NCI-H1930 (cell line): ENCODE measurements at places on chromosomes 7 and 10.

DNA sequence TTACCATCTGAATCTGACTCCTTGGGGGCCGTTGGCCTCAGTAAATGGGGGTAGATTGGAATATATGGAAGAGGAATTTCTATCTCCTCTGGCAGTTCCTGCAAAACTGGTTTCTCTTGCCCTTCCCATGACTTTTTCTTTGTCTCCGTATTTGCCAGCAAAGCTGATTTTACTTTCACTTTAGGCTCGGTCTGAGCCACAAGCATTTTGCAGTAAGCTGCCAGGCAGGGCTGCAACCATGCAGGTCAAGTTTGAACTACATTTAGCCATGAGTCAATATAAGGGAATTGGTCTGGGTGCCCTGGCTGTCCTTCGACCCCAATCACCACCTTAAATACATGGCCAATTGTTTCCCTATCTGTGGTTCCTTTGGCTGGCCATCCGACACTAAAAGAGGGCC lies 104.3 kb downstream of the TRIM24 start:
- DNase-seq, result no peak

DNA sequence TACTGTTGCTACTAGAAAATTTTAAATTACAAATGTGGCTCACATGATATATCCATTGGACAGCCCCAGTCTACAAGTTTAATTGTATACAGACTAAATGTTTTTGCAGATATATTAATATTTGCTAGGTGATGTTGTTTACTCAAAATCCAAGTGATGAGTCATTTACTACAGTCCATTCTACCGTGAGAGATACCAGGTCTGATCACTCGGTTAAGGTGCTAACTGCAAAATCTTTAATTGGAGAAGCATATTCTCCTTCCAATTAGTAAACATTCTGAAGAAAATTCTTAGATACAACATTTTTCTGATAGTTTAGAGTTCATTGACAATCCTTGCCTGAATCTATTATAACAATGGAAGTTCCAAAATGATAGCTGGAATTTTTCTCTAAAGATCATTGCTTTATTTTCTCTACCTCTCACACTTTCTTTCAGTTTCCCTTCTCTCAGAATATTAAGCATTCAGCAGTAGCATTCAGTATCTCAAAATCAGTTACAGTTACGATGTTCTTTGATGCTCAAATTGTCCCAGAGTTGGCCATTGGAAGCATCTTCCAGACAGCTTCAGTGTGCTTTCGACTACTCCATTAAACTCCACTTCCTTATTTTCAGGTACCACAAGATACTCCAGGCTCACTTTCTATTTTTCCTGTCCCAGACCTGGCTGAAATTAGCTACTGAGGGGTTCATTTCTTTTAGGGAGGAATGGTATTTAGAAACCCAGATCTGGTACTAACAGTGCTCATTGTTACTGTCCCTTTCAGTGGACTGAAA lies 2.3 kb downstream of the ABCB1 start:
- no peak for DNase-seq

GRCh38 chr7:3893151-3893788 lies 592.2 kb downstream of the SDK1 start:
- DNase-seq, result no peak

GRCh38 chr7:20158684-20159083 lies 58.5 kb downstream of the MACC1 start:
- DNase-seq, result no peak

DNA sequence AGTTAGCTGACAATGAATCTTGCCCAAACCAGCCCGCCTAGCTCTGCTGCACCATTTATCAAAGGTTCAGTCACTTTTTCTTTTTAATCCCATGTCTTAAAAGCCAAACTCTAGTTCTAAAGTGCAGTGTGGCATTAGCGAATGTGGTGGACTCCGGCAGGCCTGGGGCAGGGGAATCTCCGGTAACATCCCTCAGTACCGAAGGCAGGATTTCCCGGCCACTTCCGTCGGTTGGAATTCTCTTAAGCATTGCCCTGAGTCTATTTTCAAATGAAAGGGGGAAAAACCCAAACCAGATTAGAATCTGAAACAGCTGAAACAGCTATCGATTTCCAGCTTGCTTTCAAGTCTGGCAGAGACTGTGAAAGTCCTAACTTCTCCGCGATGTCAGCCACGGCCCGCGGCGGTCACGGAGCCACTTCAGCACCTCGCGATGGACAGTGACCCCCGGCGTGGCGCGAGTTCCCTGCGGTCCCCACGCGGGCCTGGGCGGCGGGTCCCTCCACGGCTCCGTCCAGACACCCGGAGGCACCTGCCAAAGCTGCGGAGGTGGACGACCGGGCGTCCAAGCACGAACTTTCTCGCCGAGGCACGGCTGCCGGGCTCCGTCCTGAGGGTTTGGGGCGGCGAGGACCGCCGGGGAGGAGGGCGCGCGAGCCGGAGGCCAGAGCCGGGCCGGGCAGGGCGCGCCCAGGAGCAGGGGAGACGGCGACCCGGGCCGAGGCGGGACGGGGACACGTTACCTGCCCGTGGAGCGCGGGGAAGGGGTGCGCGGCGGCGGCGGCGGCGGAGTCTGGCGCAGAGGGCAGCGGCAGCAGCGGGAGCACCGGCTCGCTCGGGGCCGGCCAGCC lies 745 bp downstream of the TCERG1L start:
- no peak for DNase-seq

DNA sequence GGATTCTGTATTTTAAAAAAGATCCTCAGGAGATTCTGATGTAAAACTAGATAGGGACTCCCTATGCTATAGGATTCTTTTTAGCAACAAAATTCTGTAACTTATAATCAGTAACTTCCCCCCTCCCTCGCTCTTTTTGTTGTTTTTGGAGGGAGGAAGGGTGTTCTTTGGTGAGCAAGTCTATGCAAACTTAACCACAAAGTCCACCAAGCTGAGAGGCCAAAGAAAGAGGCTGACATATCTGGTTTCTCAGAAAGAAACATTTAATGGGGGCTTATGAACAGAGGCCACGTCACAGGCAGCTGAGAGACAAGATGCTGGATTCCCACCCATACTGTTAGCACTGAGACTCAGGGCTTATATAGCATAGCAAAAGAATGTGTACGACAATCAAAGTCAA lies 14.3 kb upstream of the ABCB5 start:
- no peak for DNase-seq

DNA sequence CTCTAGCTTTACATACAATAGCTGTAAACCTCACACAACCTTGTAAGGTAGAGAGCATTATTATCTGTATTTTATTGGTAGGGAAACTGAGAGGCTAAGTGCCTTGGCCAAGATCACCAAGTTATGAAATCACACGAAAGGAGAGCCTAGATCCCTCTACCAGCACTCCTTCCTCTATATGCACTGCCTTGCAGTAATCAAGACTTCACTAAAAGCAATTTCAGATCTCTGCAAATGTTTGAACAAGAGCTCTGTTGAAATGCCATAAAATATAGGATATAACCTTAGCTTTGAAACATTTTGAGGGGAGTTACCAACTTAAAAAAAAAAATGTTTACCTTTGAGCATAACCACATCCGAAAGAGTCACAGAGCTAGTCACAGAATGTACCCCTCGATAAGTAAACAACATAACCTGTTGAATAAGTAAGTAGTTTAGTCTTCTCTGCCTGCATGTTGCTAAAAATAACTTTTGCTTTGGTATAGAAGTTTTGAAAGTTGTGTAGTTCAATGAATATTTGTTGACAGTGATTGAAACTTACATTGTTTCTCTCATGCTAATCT lies 709.4 kb downstream of the AUTS2 start:
- DNase-seq, result no peak

GRCh38 chr10:132234860-132235259 lies 48.1 kb downstream of the DPYSL4 start:
- no peak for DNase-seq

DNA sequence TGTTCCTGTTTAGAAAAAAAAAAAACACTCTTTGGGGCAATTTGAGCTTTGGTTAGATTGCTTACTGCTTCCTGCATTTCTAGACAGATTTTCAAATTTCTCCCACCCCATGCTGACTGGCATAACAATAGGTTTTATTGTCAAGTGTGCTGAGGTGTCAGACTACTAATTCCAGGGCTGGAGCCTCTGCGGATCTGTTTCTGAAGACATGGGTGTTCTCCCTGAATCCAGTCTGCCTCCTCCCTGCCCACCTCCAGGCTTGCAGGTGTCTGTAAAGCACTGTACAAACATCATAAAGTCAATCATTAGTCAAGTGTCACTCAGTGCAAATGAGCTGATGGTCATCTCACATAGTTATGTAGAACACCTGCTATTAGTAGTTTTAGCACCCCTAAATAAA lies 292.4 kb downstream of the GATA3 start:
- no peak for DNase-seq

GRCh38 chr10:133335246-133336117 lies 1.2 kb downstream of the CALY start:
- DNase-seq, result no peak

GRCh38 chr7:17150018-17150417 lies 148.4 kb upstream of the AHR start:
- no peak for DNase-seq

DNA sequence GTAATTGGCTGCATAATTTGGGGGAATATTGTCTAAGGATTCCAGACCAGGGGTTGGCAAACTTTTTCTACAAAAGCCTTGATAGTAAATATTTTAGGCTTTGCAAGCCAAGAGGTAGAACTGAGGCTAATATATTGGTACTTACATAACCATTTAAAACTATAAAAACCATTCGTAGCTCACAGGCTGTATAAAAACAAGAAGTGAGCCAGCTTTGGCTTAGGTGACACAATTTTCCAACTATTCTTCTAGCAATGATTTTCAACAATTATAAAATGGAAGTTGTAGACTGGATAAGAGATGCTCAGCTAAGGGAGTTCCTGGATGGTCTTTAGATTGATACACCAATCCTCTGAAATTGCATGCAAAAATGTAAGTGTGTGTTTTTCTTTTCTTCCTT lies 1.4 kb downstream of the GPR141 start:
- DNase-seq, result no peak

- no peak for DNase-seq
Observed at GRCh38 chr7:108557191-108557590, 12.3 kb downstream of the THAP5 start.

- DNase-seq, result no peak
Observed at GRCh38 chr7:96685353-96685752, 24.3 kb downstream of the SEM1 start.

DNA sequence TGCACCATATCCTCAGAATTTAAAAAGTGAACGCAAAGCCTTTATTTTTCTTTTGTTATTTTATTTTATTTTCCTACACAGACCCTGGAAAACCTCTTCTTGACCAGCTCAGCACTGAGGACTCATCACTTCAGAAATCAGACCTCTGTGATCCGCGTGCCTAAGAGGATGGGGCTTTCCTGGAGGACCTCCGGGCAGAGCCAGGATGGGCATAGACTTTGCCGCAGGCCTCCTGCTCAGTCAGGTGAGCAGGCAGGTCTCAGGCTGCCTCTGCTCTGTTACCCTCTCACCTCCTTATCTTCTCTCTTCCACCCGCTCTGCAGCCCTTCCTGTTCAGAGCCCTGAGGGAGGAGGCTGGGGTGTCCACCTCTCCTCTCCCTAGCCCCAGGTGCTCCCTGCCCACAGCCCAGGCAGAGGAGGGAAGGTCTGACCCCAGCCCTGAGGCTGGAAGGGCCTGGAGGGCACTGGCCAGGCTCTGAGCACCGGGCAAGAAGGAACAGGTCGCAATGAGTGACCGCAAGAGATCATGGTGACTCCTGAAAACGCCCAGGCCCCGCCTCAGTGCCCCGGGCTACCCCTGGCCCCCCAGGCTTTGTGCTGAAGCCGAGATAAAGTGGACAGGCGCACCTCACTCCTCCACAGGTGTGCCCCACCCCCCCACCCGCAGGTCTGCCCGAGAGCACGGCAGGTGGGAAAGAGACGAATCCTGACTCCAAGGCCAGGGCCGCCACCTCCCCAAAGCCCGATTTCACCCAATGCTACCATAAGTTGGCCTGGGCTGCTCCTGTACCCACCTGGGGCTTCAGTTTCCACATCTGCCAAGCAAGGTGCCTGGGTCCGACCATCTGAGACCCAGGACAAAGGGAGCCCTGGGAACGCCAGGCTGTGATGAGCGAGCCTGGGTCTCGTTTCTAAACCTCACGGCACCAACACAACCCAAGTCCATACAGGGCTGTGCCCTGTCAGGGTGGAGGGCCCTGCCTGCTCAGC lies 2.8 kb downstream of the CALML5 start:
- no peak for DNase-seq

- no peak for DNase-seq
Observed at GRCh38 chr10:78321500-78321899, 287.8 kb downstream of the RPS24 start.

- DNase-seq, result no peak
Observed at GRCh38 chr10:117488004-117488403, 54.5 kb upstream of the EMX2 start.

DNA sequence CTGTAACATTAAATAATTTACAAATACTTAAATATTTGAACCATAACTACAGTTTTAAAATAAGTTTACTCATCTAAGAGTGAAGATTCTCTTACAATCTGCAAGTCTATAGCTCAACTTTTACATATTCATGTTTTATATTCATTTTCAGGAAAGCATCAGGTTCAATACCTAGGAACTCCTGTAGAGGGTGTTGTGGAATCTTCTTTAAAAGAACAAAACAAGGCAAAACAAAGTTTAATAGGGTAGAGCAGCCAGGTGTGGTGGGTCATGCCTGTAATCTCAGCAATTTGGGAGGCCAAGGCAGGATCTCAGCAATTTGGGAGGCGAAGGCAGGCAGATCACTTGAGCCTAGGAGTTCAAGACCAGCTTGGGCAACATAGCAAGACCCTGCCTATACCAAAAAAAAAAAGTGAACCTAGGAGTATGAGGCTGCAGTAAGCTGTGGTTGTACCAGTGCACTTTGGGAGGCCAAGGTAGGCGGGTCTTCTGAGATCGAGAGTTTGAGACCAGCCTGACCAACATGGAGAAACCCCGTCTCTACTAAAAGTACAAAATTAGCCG lies 45.1 kb downstream of the ST8SIA6 start:
- DNase-seq, result no peak

- DNase-seq, result no peak
Observed at GRCh38 chr10:12644380-12645144, 295.2 kb downstream of the CAMK1D start.

DNA sequence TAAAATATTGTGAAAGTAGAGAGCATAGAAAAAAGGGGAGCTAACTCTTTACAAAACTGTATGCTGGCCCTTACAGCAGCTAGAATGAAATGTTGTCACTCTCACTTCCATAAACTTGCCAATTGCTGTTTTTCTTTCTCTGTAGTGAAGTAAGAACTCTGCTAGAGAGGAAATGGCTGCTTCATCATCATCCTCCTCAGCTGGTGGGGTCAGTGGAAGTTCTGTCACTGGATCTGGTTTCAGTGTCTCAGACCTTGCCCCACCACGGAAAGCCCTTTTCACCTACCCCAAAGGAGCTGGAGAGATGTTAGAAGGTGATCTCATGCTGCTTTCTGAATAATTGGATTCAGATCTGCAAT lies 7.6 kb upstream of the ASCC1 start:
- DNase-seq, result no peak

DNA sequence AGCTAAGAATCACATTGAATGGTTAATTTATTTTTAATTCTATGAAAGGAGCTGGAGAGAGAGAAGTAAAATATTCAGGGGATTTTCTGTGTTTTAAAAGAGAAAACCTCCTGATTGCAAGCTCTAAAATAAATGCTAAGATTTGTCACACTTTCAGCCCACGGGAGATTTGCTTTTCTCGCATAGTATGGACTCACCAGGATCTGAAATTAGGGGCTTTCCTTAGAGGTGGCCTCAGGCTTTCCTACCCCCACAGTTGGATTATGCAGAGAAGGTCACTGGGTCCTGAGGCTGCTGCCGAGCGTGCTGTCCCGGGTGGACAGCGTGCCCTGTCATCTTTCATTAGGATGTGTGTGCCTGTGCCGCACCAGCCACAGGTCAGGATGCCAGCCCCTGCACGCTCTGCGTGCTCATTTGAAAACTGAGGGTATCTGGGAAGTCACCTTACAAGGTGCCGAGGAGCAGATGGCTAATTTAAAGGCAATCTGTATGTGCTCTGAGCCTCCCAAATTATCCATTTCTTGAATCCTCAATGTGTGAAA lies 258.8 kb downstream of the CELF2 start:
- no peak for DNase-seq
